H9 (cell line): ENCODE measurements at places on chromosomes 5 and 9. TPM values are rescaled to one million over a fixed set of nuclear protein-coding genes. Genes with fewer than 3 reads are reported as not detected.

GRCh38 chr9:76403352-76403751 is 9.1 kb upstream of the RFK start:
- no peak overlapping the region for H3K27ac ChIP-seq
- H3K27me3 ChIP-seq = no peaks in the 10 kb centered on the region
- H3K36me3 ChIP-seq = no peaks in the 10 kb centered on the region
- no peaks in the 10 kb centered on the region for H3K4me1 ChIP-seq

DNA sequence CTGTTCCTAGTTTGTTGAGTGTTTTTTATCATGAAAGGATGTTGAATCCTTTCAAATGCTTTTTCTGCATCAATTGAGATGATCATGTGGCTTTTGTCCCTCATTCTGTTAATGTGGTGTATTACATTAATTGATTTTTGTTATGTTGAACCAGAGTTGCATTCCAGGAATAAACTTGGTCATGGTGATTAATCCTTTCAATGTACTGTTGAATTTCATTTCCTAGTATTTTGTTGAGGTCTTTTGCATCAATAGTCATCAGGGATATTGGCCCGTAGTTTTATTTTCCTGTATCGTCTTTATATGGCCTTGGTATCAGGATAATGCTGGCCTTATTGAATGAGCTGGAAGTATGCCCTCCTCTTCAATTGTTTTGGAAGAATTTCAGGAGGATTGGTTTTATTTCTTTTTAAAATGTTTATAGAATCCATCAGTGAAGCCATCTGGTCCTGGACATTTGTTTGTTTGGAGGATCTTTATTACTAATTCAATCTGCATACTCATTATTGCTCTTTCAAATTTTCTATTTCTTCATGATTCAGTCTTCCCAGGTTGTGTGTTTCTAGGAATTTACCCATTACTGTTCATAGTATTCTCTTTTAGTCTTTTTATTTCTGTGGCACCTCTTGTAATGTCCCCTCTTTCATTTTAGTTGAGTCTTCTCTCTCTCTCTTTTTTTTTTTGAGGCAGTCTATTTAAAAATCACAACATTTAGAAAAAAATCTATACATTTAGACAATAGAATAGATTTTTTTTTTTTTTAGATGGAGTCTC is 32.1 kb downstream of the FGD3 start:
- no peak overlapping the region for H3K4me3 ChIP-seq
- H3K27me3 ChIP-seq = no peaks in the 10 kb centered on the region
- H3K27ac ChIP-seq = no peak overlapping the region
- H3K4me1 ChIP-seq = no peaks in the 10 kb centered on the region

- H3K36me3 ChIP-seq = peaks cover 32% of the 10 kb centered on the region
- H3K4me3 ChIP-seq = no peak overlapping the region
- H3K27ac ChIP-seq = no peak overlapping the region
- H3K27me3 ChIP-seq = no peaks in the 10 kb centered on the region
- DNase-seq = no peak
Observed at GRCh38 chr5:39014561-39014960, 59.6 kb downstream of the RICTOR start.

The ATP6V0E1 gene
- 101 TPM in 2 replicates for total RNA-seq

DNA sequence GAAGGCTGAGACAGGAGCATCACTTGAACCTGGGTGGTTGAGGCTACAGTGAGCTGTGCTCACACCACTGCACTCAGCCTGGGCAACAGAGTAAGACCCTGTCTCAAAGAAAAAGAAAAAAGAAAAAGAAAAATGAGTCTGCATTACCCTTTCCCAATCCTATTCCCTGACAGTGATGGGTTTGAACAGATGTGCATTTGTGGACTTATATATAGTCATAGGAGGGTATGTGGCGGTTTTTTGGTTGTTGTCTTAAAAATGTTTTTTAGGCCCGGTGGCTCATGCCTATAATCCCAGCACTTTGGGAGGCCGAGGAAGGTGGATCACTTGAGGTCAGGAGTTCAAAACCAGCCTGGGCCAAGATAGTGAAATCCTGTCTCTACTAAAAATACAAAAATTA is 13.4 kb downstream of the HDHD3 start:
- H3K27me3 ChIP-seq = no peaks in the 10 kb centered on the region
- no peak overlapping the region for H3K27ac ChIP-seq
- no peaks in the 10 kb centered on the region; the same call in 1 of the 2 replicates for H3K4me1 ChIP-seq
- DNase-seq = no peak
- no peaks in the 10 kb centered on the region for H3K36me3 ChIP-seq
- H3K4me3 ChIP-seq = no peak overlapping the region
